ENCODE measurements at places on chromosomes 12 and 14. TPM values are rescaled to one million over a fixed set of nuclear protein-coding genes. Genes with fewer than 3 reads are reported as not detected.

The PELI2 gene
- total RNA-seq = 16.2 TPM

- DNase-seq = no peak
These were observed 8.9 kb upstream of the ZNF410 start for GRCh38 chr14:73877790-73878189.

GRCh38 chr14:104051092-104051813, 34.2 kb upstream of the ASPG start:
- no peak for DNase-seq

DNA sequence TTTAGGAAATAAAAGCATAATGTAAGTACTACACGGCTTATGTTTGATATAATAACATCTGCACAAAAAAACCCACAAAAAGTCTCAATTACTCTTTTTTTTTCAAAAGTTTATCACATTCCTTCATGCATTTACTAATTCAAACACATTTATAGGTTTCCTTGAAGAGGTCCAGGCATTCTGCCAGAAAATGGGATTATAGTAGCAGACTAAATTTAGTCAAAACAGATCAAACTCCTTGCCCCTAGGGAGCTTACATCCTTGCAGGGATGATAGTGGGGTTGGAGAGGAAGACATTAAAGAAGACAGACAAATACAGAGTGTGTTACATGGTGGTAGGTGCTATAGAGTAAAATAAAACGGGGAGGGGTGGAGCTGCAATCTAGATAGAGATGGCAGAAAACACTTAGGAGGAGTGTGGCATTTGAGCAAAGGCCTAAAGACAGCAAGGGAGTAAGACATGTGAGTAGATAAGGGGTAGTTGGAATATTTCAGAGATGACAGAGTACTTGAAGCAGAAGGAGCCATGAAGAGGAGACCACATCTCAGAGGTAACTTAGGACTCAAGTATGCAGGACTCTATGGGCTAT, 266.9 kb downstream of the PPFIA2 start:
- DNase-seq = no peak

GRCh38 chr12:27616356-27617142, 79.7 kb upstream of the REP15 start:
- DNase-seq = no peak
